GM23338 (cell line): ENCODE measurements at places on chromosomes 7 and 10. TPM values are rescaled to one million over a fixed set of nuclear protein-coding genes. Genes with fewer than 3 reads are reported as not detected.

DNA sequence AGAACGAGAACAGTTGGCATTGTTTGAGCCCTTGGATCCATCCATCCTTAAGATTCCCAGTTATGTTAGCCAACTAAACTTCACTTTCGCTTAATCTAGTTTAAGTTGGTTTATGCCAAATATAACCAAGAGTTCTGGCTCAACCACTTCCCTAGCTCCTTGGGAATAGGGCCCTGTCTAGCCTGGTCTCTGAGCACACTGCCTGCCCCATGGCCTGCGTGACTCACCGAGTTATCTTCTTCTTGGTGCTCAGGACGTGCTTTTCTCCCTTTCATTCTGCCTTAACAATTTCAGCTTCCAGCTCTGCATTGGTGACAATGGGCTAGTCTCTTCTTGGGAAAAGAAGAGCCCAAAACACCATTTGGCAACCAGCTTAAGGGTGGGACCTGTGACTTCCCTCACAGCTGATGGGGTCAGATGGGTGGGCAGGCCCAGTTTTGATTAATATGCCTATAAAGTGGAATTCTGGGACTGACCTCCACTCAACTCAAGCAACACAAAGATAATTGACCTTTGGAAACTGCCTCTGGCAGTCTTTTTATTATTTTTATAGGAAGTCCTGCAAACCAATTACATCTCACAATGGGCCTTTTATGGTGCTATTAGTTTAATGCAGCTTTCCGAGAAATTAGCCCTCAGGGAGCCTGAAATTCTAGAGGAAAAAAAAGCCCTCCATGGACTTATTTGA, 126.4 kb downstream of the CFAP58 start:
- no peak overlapping the region for H3K4me3 ChIP-seq
- DNase-seq: no peak
- H3K27me3 ChIP-seq: no peaks in the 10 kb centered on the region
- H3K27ac ChIP-seq: no peak overlapping the region

- peaks cover 37% of the 10 kb centered on the region for H3K4me1 ChIP-seq
- no peak overlapping the region for H3K27ac ChIP-seq
- H3K36me3 ChIP-seq: no peaks in the 10 kb centered on the region
Observed at GRCh38 chr10:129898706-129899268, 65.3 kb downstream of the EBF3 start.

- H3K27me3 ChIP-seq: peaks cover 10% of the 10 kb centered on the region; the same call in 1 of the 2 replicates
- H3K36me3 ChIP-seq: peaks cover 6% of the 10 kb centered on the region; the same call in 1 of the 2 replicates
- DNase-seq: no peak
- H3K4me3 ChIP-seq: no peak overlapping the region
- H3K4me1 ChIP-seq: peaks cover 5% of the 10 kb centered on the region; the same call in 1 of the 2 replicates
Observed at GRCh38 chr7:27523321-27523720, 139.4 kb downstream of the HIBADH start.

DNA sequence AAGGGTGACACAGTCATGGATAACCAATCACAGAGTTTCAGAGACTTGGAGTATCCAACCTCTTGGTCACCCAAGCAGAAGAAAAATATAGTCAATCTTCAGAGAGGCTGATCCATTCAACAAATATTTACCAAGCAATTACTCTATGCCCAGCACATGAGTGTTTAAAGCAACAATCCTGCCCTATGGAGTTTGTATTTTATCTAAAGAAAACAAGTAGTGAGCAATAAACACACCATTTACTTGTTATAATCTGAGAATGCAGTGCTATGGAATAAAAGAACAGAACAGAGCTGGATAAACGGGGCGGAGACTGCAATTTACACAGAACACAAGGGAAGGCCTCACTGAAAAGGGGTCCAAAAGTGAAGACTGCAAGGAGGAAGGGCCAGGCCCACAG, 63.8 kb downstream of the GRB10 start:
- H3K4me3 ChIP-seq: no peak overlapping the region
- H3K27me3 ChIP-seq: no peaks in the 10 kb centered on the region
- H3K36me3 ChIP-seq: no peaks in the 10 kb centered on the region; the same call in 1 of the 2 replicates
- DNase-seq: no peak

DNA sequence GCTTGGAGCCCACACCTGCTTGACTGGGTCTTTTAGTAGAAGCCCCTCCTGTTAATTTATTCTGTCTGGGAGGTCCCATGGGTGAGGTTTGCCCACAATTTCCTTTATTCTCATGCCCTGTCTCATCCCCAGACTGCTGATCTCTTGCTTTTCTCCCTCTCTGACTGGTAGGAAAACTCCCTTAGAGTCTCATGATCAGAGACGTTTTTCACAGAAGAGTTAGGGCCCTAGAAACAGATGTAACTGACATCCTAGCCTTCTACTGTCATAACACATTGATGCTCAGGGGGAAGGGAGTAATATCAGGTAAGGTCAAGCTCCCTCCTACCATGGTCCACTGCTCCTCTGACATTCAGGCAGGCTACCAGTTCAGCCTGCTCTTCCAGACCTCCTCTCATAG, 43.7 kb upstream of the WASL start:
- no peaks in the 10 kb centered on the region for H3K36me3 ChIP-seq
- H3K27ac ChIP-seq: no peak overlapping the region
- no peaks in the 10 kb centered on the region for H3K27me3 ChIP-seq
- DNase-seq: no peak
- H3K4me1 ChIP-seq: no peaks in the 10 kb centered on the region

GRCh38 chr7:139674341-139674740, 103.5 kb downstream of the HIPK2 start:
- no peak overlapping the region for H3K4me3 ChIP-seq
- H3K36me3 ChIP-seq: no peaks in the 10 kb centered on the region
- no peak overlapping the region for H3K27ac ChIP-seq

GRCh38 chr7:50455658-50456057, 5.5 kb upstream of the FIGNL1 start:
- DNase-seq: no peak
- H3K4me3 ChIP-seq: no peak overlapping the region
- peaks cover 3% of the 10 kb centered on the region; the same call in 1 of the 2 replicates for H3K4me1 ChIP-seq
- H3K27me3 ChIP-seq: peaks cover 17% of the 10 kb centered on the region
- no peak overlapping the region for H3K27ac ChIP-seq

DNA sequence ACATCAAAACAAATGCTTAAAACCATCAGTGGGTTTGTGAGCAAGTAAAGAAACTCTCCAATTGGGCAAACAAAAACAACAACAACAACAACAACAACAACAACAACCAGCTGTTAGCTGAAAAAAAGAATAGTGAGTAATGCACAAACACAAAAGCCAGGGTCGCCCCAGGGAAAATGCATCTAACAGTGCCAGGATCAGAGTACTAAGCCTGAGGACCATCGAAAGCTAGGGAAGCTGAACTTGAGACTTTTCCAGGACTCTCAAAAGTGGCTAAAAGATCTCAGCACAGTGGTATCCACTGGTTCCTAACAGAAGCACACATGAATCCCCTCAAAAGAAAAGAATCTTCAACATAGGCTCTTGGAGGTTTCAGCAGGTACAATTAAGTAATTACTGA, 83.3 kb downstream of the CPXM2 start:
- H3K27me3 ChIP-seq: no peaks in the 10 kb centered on the region
- no peaks in the 10 kb centered on the region for H3K36me3 ChIP-seq
- 0 out of 2 replicates have a peak, but pooled peaks cover 5% of the 10 kb centered on the region for H3K4me1 ChIP-seq
- H3K4me3 ChIP-seq: no peak overlapping the region
- DNase-seq: no peak

DNA sequence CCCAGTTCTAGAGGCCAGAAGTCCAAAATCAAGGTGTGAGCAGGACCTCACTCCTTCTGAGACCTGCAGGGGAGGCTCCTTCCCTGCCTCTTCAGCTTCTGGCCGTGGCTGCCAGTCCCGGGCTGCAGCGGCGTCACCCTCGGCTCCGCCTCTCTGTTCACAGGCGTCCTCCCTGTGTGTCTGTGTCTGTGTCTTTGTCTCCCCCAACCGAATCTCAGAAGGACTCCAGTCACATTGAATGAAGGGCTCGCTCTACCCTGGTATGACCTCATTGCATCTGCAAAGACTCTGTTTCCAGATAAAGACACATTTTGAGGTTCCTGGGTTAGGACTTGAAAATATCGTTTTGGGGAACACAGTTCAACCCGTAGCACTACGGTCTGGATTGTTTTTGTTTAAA, 33.1 kb upstream of the GALNT11 start:
- H3K27ac ChIP-seq: no peak overlapping the region
- no peaks in the 10 kb centered on the region for H3K27me3 ChIP-seq
- H3K36me3 ChIP-seq: no peaks in the 10 kb centered on the region
- peaks cover 5% of the 10 kb centered on the region; the same call in 1 of the 2 replicates for H3K4me1 ChIP-seq

DNA sequence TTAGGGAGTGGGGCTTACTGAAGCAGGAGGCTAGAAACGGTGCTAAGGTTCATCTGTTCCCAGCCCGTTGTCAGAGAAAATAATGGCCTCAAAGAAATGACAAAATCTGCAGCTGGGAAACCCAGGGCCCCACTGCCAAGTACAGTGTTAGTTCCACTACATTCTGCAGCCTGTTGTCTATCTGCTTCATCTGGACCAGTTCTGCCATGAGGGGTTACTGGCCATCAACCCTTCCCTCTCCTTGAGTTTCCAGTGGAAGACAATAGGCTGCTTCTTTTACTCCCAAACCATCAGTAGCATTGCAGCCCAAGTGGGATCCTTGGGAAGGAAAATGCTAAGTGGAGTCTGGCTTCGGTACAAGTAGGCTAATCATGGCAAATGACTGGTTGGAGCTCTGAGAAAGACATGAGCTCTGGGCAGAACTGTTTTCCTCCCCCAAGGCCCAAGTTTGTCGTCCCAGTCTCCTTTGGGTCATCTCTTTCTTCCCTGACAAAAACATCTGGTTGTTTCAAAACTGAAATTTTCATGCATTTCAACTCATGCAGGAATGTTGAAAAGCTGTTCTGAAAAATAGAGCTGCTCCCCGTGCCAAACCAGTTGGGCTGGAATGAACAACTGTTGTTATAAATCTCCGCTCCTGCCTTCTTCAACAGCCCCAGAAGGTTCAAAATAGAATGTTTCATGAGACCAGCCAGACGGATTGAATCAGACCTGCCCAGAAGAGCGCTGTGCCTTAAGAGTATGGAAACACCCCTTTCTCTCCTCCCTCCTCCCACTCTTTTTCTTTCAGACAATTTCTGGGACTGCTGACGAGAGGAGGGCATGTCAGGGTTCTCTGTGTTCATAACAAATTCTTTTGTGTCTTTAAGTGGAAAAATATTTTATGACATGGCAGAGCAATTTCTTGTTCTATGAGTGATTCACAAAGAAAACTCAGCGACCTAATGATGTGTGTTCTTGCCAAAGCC, 116.6 kb downstream of the RAB18 start:
- no peaks in the 10 kb centered on the region for H3K27me3 ChIP-seq
- H3K27ac ChIP-seq: no peak overlapping the region
- no peak overlapping the region for H3K4me3 ChIP-seq
- no peak for DNase-seq
- no peaks in the 10 kb centered on the region for H3K36me3 ChIP-seq

- no peak for DNase-seq
- H3K27ac ChIP-seq: peak overlapping the region; percentile 45; the same call in 1 of the 2 replicates
Observed at GRCh38 chr7:66145400-66146104, 30.9 kb downstream of the CRCP start.

GRCh38 chr7:91465595-91466061, 201.4 kb downstream of the FZD1 start:
- H3K4me3 ChIP-seq: no peak overlapping the region
- no peaks in the 10 kb centered on the region for H3K4me1 ChIP-seq
- no peaks in the 10 kb centered on the region for H3K27me3 ChIP-seq
- no peaks in the 10 kb centered on the region for H3K36me3 ChIP-seq
- no peak overlapping the region for H3K27ac ChIP-seq

DNA sequence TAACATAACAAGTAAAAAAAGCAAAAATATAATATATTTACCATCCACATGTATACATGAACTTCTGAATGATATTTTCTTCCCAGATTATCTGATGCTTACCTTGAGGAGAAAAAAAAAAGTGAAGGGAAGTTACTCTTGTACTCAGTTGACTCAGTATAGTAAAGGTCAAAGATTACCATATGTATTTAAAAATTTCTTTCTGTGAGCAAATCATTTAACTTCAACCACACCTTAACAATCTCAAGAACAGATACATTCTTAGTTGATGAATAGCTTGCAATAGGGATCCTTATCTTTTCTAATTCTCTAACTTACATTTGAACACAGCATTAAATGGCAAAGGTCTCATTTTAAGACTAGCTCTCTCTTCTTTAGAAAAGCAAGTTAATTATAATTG, 29.8 kb downstream of the PRR15 start:
- H3K4me3 ChIP-seq: no peak overlapping the region
- H3K27ac ChIP-seq: no peak overlapping the region
- H3K36me3 ChIP-seq: no peaks in the 10 kb centered on the region
- no peak for DNase-seq
- no peaks in the 10 kb centered on the region for H3K27me3 ChIP-seq

- H3K36me3 ChIP-seq: no peaks in the 10 kb centered on the region
- H3K27me3 ChIP-seq: peaks cover 6% of the 10 kb centered on the region; the same call in 1 of the 2 replicates
- no peak overlapping the region for H3K4me3 ChIP-seq
- H3K27ac ChIP-seq: no peak overlapping the region
- peak; percentile 71 for DNase-seq
Observed at GRCh38 chr10:99484626-99485581, 47.8 kb upstream of the NKX2-3 start.

DNA sequence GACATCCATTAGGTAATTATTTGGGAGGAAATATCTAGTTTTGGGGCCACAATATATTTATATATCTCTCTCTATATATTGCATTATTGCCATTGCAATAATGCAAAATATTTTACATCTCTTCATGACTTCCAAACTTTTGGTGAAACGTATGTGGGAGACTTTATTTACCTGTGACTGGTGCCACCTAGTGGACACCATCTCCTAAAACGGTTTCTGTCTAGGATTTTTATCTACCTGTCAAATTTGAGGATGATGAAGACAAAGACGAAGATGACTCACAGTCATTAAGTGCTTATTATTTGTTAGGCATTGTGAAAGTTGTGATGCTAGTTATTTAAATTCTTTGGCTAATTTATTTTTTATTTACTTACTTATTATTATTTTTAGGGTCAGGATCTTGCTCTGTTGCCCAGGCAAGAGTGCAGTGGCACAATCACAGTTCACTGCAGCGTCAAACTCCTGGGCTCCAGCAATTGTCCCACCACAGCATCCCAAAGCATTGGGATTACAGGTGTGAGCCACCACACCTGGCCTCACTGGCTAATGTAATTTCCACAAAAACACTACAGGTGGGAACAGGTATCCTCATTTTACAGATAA, 18.7 kb upstream of the CBLL1 start:
- no peak overlapping the region for H3K27ac ChIP-seq
- no peaks in the 10 kb centered on the region for H3K27me3 ChIP-seq
- H3K4me1 ChIP-seq: no peaks in the 10 kb centered on the region
- peak; percentile 74 for DNase-seq
- no peak overlapping the region for H3K4me3 ChIP-seq

- H3K4me3 ChIP-seq: no peak overlapping the region
- H3K27ac ChIP-seq: no peak overlapping the region
- no peaks in the 10 kb centered on the region for H3K4me1 ChIP-seq
- H3K27me3 ChIP-seq: no peaks in the 10 kb centered on the region
Observed at GRCh38 chr7:22019931-22020330, 74.2 kb upstream of the CDCA7L start.

- no peaks in the 10 kb centered on the region for H3K36me3 ChIP-seq
- no peak for DNase-seq
- no peaks in the 10 kb centered on the region for H3K27me3 ChIP-seq
- H3K4me3 ChIP-seq: no peak overlapping the region
- no peak overlapping the region for H3K27ac ChIP-seq
- peaks cover 15% of the 10 kb centered on the region for H3K4me1 ChIP-seq
Observed at GRCh38 chr10:128058750-128059134, 67.5 kb downstream of the MKI67 start.

- H3K36me3 ChIP-seq: no peaks in the 10 kb centered on the region
- DNase-seq: peak; percentile 6
- peaks cover 13% of the 10 kb centered on the region for H3K4me1 ChIP-seq
- peak overlapping the region; percentile 75 for H3K4me3 ChIP-seq
- no peaks in the 10 kb centered on the region for H3K27me3 ChIP-seq
Observed at GRCh38 chr10:89702121-89702480, 711 bp downstream of the KIF20B start.

The PALS2 gene
- polyA plus RNA-seq: 115 and 125 TPM in 2 replicates

The COBL gene
- 16.1 and 18.3 TPM in 2 replicates for polyA plus RNA-seq

The CRTAC1 gene
- polyA plus RNA-seq: 0.47 and 0.63 TPM in 2 replicates

The GHRHR gene
- polyA plus RNA-seq: 0.64 and 2.2 TPM in 2 replicates

The HMX3 gene
- not detected in 2 replicates for polyA plus RNA-seq

The FKBP6 gene
- polyA plus RNA-seq: 0.15 TPM in 1 of 2 replicates, not detected in the other

The C10orf62 gene
- not detected in 2 replicates for polyA plus RNA-seq

The NRF1 gene
- 4.8 and 5.3 TPM in 2 replicates for polyA plus RNA-seq
